ENCODE measurements at places on chromosomes 3 and 15.

DNA sequence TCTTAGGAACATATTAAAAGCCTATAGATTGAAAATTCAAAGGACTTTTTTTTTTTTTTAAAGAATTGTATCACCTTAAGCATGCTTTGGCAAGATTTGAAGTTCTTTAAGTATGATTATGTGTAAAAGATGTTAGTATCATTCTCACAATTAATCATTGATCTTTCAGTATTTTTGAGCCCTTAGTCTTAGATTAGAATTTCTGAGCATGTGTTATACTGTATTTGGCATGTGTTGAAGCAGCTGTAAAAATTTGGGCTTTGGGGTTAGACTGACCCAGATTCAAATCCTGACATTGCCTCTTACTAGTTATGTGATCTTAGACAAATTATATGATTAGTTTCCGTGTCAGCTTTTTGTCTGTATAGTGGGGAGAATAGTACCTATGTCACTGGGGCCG lies 6.3 kb downstream of the OXSR1 start:
- no peak for DNase-seq

- no peak for DNase-seq
Observed at GRCh38 chr3:16707260-16707659, 102.0 kb upstream of the DAZL start.

DNA sequence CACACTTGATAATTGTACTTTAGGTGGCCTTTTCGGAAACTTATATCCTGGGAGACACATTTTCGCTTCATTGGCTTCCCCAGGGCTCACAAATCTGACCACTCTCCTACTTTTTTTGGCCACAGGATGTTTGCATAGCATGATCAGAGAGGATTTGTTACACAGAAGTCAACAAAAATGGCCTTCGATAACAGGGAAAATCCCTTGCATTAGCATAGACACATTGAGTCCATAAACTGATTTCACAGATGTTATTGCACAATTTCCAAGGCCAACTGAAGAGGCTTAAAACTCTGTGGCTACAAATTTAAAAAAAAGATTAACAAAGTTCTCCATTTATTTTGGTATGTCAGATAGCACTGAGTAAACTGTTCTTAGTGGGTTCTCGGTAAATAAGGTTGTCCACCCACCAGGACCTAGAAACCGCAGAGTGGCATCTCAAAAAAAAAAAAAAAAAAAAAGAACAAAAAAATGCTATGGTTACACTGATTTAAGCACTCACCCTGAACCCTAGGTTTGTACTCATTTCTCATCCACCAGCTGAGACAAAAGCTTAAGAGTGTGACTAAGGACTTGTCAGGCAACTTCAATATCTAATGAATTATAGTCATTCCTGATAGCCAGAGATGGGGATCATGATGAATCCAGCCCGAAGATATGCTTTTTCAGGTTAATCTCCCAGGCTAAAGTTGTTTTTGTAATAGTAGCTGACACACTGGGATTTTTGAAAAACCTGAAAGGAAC lies 188.9 kb upstream of the SYNPR start:
- DNase-seq: no peak

- DNase-seq: no peak
Observed at GRCh38 chr3:184769382-184770170, 42.4 kb upstream of the VPS8 start.

DNA sequence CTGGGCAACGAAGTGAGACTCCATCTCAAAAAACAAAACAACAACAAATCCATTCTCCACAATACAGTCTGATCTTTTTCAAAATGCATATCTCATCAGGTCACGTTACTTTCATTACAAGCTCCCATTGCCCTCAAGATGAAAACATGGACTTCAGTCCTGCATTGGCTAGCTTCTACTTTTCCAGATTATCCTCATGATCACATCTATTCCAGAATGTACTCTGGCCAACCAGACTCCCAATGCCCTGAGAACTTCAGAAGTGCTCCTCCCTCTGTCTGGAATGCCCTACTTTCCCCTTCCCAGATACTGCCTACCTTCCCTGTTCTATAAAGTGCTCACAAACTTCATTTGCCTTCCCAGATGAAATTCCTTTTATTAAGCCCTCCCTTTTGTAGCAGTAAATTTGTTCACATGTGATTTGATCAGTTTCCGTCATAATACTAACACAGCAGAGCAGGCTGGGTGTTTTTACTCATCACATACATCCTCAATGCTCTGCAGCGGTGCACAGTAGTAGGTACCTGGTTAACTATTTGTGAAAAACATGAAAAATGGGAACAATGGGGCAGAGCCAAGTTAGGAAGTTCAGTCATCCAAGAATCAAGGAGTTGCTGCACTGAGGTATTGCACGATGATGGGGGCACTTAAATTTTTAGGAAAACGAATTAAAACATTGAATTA lies 5.3 kb downstream of the RPL22L1 start:
- DNase-seq: no peak

DNA sequence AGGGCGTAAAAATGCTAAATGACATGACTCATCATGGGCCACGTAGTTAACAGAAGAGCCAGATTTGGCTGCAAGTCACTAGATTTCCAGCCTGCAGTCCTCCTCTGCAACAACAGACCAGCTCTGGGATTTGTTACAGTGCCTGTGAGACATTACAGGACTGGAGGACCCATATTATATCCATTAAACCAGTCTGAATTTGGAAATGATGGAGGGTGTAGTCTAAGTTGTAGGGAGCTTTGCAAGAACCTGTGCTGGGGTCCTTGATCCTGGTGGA lies 10.8 kb downstream of the ZNF774 start:
- no peak for DNase-seq

DNA sequence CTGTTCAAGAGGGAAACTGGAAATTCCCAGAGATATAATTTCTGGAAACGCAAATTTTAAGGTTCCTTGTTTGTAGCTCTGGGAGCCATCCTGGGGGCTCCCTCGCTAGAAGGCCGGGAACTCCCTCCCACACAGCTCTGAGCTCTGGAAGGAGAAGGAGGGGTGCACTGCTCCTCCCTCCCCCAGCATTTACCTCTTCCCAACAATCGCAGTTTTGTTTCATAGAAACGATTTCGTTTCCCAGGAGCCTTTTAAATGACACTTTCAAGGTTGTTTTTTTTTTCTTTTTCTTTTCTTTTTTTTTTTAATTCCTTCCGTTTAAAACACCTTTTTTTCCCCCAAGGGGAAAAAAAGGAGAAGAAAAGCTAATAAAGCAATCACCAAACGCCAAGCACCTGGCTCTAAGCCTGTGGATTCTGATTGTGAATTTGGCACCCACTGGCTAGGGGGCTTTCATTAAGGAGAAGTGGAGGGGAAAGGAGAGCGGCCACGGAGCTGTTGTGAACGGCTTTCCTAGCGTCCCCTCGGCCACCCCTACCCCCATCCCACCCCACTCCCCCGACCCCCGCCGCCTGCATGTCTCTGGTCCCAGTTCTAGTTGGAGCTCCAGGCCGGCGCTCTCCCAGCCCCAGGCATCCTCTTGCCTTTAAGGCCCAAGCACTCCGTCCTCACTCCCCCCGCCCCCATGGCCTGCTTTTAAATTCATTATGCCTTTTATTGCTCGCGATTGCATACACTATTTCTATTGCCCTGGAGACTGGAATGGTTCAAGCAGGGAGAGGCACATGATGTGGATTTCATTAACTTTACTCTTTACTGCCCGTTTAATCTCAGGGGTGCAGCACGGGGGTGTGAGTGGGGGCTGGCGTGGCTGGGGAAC lies 13.6 kb upstream of the CCDC33 start:
- DNase-seq: no peak

- DNase-seq: no peak
Observed at GRCh38 chr15:89814112-89814742, 425 bp downstream of the ANPEP start.

DNA sequence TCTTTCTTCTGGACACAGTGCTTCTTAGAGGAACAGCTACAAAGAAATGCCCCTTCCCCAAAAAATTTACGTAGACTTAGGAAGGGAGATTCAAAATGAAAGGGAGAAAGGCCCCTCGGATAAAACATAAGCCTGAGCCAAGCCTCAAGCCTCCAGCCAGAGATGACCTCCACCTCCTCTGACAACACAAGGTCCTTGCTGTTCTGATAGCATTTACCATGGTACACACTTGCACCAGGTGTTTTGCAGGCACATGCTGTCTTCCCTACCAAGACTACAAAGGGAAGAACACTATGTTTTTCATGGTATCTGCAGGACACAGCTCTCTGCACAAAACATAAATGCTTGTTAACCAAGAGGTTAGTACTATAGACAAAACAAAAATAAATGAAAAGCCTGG lies 27.8 kb downstream of the RYK start:
- DNase-seq: no peak

DNA sequence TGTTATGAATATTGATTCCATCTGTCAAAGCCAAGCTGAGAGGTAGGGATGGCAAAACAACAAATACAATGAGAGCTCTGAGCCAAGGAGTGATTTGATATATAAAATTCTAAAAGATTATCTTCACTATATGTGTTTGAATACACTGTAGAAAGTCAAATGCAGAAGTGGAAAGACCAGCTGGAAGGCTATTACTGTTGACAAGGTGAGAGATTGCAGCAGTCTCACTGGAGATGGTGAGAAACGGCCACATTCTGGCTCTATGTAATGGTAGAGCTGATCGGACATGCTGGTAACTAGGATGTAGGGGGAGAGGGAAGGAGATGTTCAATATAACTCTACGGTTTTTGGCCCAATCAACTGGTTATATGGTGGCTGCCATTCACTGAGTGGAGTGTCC lies 434.2 kb upstream of the SUCLG2 start:
- DNase-seq: no peak

GRCh38 chr3:24639481-24640329 lies 145.1 kb upstream of the THRB start:
- DNase-seq: no peak

DNA sequence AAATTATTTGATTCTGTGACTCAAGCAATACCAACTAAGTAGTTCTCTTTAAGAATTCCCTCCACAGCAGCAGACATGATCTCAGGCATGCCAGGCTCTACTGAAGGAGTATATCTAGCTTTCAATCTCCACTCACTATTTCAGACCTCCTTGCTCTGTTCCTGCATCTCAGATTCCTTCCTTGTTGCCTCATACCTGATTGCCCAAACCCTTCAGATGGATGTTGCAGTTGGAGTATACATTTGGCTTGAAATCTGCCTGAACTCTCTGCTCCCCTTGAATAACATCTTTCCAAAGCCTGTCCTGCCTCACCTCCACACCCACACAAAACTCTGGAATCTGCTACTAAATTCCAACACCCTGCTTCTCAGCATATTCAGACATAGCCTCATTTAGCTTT lies 19.8 kb upstream of the TM4SF4 start:
- DNase-seq: no peak

- DNase-seq: no peak
Observed at GRCh38 chr3:74273091-74273490, 341.4 kb downstream of the CNTN3 start.

DNA sequence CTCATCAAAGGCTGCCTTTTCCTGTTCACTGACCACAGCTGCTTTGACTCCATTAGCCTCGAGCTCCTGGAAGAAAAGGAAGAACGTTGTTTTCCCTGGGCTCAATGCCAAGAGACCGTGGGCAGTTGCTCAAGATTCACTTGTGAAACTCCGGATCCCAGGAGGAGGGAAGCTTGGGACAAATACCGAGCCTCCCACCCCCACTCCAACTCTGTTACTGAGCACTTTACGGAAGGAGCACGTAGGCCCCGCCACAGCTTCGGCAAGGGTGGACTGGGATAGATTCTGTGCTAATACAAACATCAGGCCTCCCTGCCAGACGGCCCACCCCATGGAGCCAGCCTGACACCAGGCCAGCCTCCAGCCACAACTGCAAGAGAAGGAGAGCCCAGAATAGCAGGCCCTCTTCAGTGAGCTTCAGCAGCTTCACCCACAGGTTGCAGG lies 10.8 kb upstream of the FANCD2 start:
- no peak for DNase-seq

DNA sequence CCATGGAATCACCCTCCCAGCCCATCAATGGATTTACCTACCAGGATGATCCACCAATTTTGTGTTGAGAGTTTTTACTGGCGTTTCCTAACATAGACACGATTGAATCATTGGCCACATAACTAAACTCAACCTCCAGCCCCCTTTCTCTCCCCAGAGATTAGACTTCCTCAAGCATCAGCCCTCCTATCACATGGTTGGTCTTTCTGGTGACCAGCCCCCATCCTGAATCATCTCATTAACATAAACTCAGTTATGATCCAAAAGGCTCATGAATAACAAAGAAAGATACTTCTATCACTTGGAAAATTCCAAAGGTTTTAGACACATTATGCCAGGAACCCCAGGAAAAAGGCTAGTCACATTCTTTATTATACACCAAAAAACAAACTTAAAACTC lies 21.2 kb downstream of the PRKAR2A start:
- DNase-seq: no peak

DNA sequence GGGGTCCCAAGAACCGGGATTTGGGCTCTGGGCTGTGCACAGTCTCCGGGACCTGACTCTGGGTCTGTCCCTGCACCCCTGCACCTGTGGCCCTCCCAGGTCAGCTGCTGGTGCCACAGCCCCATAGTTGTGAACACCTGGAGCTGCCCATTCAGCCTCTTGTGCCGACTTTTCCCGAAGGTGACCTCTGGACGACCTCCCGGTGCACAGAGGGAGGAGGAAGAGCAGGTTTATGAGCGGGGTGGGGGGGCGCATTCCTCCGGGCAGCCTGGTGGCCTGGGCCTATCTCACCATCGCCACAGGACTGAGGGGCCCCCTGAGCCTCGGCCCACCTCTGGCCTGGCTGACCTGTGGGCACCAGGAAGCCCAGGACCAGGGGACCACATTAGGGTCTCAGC lies 45.3 kb downstream of the DNAJB8 start:
- no peak for DNase-seq

GRCh38 chr3:69983546-69984265 lies 15.8 kb upstream of the SAMMSON start:
- no peak for DNase-seq

DNA sequence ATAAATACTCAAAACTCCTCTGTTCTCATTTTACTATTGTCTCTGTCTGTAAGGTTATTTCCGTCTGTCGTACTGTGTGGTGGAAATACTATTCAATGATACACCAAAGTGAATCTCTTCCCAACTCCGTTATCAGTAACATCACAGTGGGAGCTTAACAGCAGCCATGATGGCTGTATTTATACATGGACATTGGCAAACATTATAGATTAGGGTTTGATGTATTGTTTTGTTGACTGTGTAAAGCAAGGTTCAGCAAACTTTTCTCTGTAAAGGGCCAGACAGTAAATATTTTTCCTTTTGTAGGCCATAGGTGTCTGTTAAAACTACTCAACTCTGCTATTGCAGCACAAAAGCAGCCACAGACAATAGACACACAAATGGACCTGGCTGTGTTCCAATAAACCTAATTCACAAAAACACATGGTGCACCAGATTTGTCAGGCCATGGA lies 23.2 kb downstream of the LIPC start:
- DNase-seq: no peak

GRCh38 chr15:71789616-71790015 lies 20.7 kb upstream of the NR2E3 start:
- DNase-seq: no peak

DNA sequence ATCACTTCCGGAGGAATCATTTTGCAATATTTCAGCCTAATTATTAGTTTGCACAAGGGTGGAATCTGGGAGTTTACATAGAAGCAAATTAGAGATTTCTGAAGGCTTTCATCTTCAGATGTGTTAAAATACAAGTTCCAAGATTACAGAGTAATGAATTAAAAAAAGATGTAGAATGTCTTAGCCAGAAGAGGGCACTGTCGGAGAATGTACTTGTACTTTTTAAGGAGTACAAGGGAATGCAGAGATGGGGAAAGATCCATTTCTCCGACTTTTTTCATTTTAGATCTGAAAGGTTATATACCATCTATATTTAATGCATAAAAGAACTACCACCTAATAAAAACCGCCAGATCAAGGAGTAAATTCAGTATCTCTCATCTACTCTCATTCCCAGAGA lies 43.1 kb upstream of the WDR5B start:
- peak; percentile 2 for DNase-seq

- no peak for DNase-seq
Observed at GRCh38 chr15:76401285-76401684, 64.7 kb downstream of the ISL2 start.

Measured in CD4-positive, alpha-beta T cell treated with Interleukin-1 beta for 1 hour (primary cell).